H7 (cell line): ENCODE measurements at places on chromosomes 16 and 17. TPM values are rescaled to one million over a fixed set of nuclear protein-coding genes. Genes with fewer than 3 reads are reported as not detected.
A peak's percentile ranks its signal among the peaks of the same experiment; 100 is the strongest.

- DNase-seq, result peak; percentile 98
Observed at GRCh38 chr17:45021607-45022287, 29.7 kb downstream of the DCAKD start.

DNA sequence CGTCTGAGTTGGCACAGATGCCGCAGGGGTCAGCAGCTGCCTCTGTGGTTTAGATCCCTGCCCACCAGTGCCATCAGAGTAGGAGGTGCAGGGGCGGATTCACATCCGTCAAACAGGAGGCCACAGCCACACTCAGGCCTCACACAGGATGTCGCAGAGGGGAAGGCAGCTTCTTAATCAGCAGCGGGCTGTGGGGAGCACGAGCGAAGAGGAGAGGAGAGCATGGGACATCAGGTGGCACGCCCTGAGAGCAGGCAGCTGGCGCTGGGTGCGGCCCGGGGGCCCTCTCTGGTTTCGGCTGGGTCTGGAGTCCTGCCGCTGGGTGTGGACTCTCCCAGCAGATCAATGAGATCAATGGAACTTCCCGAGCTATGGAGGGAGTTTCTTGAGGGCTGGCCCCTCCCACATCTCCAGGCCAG lies 9.6 kb downstream of the LLGL2 start:
- DNase-seq, result peak; percentile 77

GRCh38 chr17:34377078-34377823 lies 14.2 kb upstream of the CCL1 start:
- no peak for DNase-seq

GRCh38 chr17:40310882-40311391 lies 2.0 kb downstream of the RARA start:
- peak; percentile 26 for DNase-seq

- no peak for DNase-seq
Observed at GRCh38 chr17:78650093-78650715, 73.0 kb upstream of the DNAH17 start.

GRCh38 chr17:55190748-55191147 lies 74.0 kb upstream of the HLF start:
- no peak for DNase-seq

- DNase-seq, result no peak
Observed at GRCh38 chr16:7688811-7689210, 356.2 kb downstream of the RBFOX1 start.

- DNase-seq, result no peak
Observed at GRCh38 chr16:57624806-57625500, 3.5 kb upstream of the ADGRG1 start.

DNA sequence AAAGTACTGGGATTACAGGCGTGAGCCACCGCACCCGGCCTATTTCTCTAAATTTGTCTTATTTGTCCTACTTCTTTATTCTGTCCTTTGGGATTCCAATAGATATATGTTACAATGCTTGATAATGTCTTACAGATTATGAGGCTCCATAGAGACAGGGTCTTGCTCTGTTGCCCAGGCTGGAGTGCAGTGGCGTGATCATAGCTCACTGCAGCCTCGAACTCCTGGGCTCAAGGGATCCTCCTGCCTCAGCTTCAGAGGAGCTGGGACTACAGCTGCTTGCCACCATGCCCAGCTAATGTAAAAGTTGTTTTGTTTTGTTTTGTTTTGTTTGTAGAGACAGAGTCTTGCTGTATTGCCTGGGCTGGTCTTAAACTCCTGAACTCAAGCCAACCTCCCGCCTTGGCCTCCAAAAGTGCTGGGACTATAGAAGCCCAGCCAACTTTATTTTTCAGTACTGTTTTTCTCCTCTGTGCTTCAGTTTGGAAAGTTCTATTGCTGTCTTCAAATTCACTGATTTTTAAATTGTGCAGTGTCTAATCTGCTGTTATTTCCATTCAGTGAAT lies 10.3 kb downstream of the ANKRD13B start:
- no peak for DNase-seq

- no peak for DNase-seq
Observed at GRCh38 chr17:71033336-71033735, 864.0 kb downstream of the KCNJ2 start.

DNA sequence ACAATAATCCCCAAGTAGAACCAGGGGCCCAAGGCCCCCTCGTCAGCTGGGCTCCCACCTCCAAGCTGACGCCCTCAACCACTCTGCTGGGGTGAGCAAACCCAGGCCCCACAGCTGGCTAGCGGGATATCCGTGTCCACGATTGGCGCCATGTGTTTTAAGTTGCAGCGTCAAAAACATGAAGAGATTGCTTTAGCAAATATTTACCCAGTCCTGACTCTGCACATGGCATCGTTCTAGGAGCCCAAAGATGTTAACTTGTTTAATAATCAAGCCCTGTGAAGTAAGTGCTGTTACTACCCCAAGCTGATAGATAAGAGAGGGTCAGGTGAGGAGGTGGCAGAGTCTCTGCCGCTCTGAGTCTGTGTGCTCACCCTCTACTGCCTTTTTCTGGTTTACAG lies 344 bp upstream of the SEPTIN12 start:
- no peak for DNase-seq

GRCh38 chr17:73133911-73134649 lies 30.7 kb upstream of the SSTR2 start:
- DNase-seq, result no peak

DNA sequence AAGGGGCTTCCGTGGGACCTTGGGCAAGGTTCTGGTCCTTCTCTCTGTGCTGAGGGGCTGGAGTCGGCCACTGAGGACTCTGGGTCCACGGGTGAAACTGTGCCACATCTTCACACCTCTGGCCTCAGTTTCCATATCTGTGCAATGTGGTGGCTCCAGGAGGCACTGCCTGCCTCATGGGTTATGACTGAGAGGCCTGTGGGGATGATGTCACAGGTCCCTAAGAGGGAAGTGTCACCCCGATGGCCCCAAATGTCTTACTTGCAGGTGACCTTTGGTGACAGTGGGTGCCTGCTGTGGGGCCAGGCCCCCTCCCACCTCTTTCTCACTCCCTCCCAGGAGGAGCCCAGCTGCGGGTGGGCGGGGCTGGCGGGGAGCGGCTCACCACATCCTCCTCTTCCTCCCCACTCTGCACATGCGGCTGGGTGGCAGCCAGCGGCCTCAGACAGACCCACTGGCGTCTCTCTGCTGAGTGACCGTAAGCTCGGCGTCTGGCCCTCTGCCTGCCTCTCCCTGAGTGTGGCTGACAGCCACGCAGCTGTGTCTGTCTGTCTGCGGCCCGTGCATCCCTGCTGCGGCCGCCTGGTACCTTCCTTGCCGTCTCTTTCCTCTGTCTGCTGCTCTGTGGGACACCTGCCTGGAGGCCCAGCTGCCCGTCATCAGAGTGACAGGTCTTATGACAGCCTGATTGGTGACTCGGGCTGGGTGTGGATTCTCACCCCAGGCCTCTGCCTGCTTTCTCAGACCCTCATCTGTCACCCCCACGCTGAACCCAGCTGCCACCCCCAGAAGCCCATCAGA lies at the start of gene IL21R:
TSS of gene IL21R (plus strand) at position 407 of the 801 bp plus-strand sequence. CDS start 27,898 bp downstream, outside the sequence.
- peak; percentile 52 for DNase-seq

DNA sequence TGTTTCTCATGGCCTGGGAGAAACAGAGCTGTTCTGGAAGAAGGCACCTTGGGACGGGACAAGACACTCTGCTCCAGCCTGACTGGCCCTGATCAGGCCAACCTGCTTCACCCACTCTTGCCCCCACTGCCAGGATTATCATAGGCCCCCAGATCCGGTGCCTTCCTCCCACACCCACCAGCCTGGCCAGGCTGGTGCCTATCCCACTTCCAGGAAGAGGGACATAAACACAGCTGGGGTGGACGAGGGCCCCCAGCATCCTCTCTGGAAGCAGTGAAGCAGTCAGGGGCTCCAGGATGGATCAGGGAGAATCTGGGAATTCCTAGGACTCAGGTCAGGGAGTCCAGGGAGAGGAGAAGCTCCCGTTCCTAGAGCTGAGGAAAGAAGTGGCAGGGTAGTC lies 16.9 kb upstream of the ITGA3 start:
- no peak for DNase-seq

- no peak for DNase-seq
Observed at GRCh38 chr16:55539049-55539448, 27.4 kb upstream of the CAPNS2 start.

GRCh38 chr16:27863377-27863776 lies 200.1 kb downstream of the GSG1L start:
- DNase-seq, result no peak

- no peak for DNase-seq
Observed at GRCh38 chr17:57849163-57849873, 526 bp downstream of the MRPS23 start.

DNA sequence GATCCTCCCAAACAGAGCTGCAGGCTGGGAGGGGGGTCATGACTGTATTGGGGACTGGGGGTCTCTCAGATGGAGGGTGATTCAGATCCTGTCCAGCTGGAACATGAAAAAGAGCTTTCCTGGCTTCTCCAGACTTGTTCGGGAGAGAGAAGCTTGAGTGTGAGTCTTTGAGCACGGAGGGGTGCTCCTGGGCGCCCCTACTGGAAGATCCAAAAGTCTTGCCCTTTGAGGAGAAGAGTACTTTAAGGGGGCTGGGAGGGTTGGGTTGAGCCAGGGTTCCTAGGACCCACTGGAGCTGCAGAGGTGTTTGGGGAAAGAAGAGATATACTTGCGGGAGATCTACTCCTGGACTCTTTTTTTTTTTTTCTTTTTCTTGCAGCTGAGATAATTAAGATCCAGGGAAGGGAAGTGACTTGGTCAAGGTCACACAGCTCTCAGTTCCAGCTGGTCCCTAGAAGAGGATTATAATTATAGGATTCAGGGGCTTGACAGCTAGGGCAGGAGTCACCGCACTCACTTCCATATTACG lies 8.4 kb downstream of the RARA start:
- peak; percentile 91 for DNase-seq

- no peak for DNase-seq
Observed at GRCh38 chr16:88734361-88734728, 28.0 kb downstream of the CTU2 start.

DNA sequence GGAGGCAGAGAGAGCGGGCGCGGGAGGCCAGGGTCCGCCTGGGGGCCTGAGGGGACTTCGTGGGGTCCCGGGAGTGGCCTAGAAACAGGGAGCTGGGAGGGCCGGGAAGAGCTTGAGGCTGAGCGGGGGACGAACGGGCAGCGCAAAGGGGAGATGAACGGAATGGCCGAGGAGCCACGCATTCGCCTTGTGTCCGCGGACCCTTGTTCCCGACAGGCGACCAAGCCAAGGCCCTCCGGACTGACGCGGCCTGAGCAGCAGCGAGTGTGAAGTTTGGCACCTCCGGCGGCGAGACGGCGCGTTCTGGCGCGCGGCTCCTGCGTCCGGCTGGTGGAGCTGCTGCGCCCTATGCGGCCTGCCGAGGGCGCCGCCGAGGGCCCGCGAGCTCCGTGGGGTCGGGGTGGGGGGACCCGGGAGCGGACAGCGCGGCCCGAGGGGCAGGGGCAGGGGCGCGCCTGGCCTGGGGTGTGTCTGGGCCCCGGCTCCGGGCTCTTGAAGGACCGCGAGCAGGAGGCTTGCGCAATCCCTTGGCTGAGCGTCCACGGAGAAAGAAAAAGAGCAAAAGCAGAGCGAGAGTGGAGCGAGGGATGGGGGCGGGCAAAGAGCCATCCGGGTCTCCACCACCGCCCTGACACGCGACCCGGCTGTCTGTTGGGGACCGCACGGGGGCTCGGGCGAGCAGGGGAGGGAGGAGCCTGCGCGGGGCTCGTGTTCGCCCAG lies 1.2 kb upstream of the CBX4 start:
- DNase-seq, result peak; percentile 81

- no peak for DNase-seq
Observed at GRCh38 chr17:65627891-65628643, 66.6 kb upstream of the AXIN2 start.

DNA sequence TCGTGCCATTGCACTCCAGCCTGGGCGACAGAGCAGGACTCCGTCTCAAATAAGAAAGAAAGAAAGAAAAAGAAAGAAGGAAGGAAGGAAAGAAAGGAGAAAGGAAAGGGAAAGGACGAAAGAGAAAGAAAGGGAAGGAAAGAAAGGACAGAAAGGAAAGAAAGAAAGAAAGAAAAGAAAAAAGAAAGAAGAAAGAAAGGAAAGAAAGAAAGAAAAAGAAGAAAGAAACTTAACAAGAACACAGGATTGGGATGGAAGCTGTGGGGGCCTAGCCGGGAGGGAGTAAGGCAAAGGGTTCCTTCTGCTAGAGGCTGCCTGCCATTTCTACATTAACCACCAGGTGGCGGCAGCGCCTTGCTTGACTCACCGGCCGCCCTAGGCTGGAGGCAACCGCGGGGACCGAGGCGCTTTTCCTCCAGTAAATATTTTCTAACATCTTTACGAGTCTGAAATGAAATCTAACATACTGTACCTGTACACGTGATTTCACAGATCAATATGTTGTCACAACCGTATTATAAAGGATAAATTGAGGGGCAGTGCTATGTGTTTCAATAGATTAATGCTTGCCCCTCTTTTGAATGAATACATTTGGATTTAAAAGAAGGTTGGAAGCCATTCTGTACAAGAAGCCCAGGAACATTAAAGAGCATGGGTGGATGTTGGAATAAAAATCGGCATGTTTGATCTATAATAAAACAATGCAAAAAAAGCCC lies 6.1 kb downstream of the GJD3 start:
- DNase-seq, result peak; percentile 98

DNA sequence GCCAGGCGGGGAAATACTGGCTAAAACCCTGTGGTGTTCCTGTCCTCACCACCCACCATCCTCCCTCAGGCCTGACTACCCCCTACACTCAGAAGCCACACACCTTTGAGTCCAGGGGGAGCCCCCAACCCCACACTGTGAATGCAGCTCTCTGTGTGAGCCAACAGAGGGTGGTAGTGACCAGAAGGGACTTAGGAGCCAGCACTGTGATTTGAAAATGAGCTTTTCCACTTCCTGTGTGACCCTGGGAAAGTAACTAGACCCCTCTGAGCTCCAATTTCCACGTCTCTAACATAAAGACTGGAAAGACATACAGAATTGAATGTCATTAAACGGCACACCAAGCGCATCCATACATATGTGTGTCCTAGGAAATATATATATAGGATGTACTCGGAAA lies 58.7 kb downstream of the SDK2 start:
- DNase-seq, result peak; percentile 75

The HOXB8 gene
- not detected in 2 replicates for total RNA-seq

The GPS1 gene
- 205 and 248 TPM in 2 replicates for total RNA-seq

The HCRT gene
- total RNA-seq, result 0.26 TPM in 1 of 2 replicates, not detected in the other

The SNX11 gene
- 16.0 and 17.4 TPM in 2 replicates for total RNA-seq

The TVP23C gene
- 7.1 and 15.1 TPM in 2 replicates for total RNA-seq

The HOXB2 gene
- 11.8 and 16.1 TPM in 2 replicates for total RNA-seq

The RHBDF2 gene
- total RNA-seq, result 23.0 and 34.3 TPM in 2 replicates

The CCP110 gene
- 6.4 and 9.5 TPM in 2 replicates for total RNA-seq

The GRAP gene
- 0.15 and 0.66 TPM in 2 replicates for total RNA-seq

The C16orf46 gene
- 0.69 TPM in 1 of 2 replicates, not detected in the other for total RNA-seq

The ZNF597 gene
- 1.5 and 1.9 TPM in 2 replicates for total RNA-seq

The OTOA gene
- not detected in 2 replicates for total RNA-seq
